ENCODE measurements at places on chromosomes 6 and 20.
A peak's percentile ranks its signal among the peaks of the same experiment; 100 is the strongest.

DNA sequence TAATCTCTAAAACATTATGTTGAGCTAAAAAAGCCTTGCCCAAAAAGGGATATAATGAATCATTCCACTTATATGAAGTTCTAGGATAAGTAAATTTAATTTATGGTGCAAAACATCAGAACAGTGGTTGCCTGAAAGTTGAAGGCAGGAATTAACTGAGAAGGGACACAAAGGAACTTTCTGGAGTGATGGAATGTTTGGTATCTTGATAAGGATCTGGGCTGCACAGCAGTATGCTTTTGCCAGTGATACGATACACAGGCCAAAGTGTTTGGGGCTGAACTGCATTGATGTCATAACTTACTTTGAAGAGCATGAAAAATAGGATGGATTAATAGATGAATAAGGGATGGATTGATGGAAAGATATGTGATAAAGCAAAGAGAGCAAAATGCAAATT is 146.1 kb upstream of the LRFN2 start:
- no peak for DNase-seq

GRCh38 chr6:106763361-106763760 is 134.0 kb downstream of the QRSL1 start:
- no peak for DNase-seq

DNA sequence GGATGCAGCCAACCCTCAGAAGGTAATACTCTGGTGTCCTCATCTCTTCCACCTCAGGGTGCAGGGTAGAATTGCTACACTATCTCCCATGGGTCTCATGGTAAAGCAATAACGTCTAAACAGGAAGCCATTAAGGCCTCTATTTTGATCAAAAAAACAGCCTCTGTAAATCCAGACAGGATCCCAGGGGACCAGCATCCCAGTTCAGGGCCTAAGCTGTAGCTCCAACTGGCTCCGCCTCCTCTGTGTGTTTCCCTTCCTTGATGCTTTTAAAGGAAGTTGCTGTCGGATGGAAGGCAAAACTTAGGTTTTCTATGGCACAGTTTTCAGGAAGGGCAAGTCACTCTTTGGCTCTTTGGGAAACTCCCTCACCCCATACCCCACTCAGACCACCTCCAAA is 222.0 kb downstream of the MAFB start:
- DNase-seq, result no peak

GRCh38 chr6:136685540-136686108 is 106.7 kb downstream of the MAP3K5 start:
- DNase-seq, result no peak

GRCh38 chr20:14337400-14338171 is at the start of gene FLRT3:
FLRT3 (minus strand) TSS chr20:14337612; CDS start chr20:14327506, 10,106 bp downstream.
- peak; percentile 90 for DNase-seq

DNA sequence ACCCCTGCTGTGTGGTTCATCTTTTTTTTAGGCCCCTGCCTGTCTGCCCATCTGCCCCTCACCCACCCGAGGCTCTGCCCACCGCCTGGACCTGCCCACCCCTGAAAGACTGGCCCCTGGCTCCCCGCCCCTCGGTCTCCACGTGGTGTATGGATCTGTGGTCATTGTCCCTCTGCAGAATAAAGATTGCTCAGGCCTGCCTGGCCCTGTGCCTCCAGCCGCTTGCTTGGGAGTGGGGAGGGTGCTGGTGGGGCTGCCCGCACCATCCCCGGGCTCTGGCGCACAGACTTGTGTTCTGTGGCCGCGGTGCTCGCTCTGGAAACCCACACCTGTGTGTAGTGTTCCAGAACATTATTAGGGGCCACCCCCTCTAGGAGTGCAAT is 1.6 kb downstream of the MAP1LC3A start:
- no peak for DNase-seq

DNA sequence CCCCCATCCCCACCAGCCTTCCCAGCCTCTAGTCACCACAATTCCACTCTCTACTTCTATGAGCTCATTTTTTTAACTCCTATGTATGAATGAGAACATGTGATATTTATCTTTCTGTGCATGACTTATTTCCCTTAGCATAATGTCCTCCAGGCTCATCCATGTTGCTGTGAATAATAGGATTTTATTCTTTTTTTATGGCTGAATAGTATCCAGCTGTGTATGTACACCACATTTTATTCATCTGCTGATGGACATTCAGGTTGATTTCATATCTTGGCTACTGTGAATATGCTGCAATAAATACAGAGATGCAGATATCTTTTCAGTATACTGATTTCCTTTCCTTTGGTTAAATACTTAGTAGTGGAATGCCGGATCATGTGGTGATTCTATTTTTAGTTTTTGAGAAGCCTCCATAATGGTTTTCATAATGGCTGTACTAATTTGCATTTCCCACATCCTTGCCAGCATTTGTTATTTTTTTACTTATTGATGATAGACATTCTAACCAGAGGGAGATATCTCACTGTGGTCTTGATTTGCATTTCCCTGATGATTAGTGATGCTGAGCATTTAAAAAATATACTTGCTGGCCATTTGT is 194.9 kb downstream of the PACRG start:
- no peak for DNase-seq

DNA sequence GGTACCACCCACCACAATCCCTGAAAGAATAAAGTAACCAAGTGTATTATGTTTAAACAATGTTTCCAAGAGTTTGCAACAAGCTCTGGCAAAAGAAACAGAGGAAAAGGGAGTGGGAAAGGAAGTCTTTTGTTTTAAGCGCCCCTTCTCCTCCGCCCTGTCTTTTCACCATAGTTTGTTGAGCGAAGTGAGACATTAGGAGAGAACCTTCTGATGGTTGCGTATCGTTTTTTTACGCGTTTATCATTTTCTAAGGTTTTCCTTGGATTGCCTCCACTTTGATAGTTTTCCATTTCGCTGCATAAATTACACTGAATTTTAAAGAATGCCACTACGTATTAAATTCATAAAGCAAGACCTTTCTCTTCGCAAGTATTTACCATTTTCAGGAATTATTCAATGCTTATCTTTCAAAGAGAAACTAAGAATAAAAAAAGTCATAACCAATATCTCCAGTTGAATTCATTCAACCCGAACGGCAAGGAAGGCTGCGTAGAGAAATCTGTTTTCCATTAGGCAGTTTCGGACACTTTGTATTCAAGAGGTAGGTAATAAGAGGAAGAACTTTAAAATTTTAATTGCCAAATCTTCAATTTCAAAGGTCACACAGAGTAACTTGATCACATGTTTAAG is 920 bp upstream of the EPHA7 start:
- DNase-seq, result no peak

GRCh38 chr6:7270320-7271204 is 42.4 kb downstream of the SSR1 start:
- no peak for DNase-seq

- DNase-seq, result no peak
Observed at GRCh38 chr6:12315292-12316081, 25.3 kb downstream of the EDN1 start.

DNA sequence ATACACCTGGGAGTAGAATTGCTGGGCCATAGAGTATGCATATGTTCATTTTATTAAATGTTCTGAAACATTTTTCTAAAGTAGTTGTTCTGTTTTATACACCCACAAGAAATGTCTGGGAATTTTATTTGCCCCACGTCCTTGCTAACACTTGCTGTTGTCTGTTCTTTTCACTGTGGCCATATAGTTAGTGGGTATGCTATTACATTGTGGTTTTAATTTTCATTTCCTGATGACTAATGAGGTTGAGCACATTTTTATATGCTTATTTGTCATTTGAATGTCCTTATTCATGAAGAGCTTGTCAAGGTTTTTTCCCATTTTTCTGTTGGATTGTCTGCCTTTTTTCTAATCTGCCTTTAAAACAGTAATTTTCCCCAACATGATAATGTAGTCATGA is 41.5 kb upstream of the TGM3 start:
- no peak for DNase-seq

DNA sequence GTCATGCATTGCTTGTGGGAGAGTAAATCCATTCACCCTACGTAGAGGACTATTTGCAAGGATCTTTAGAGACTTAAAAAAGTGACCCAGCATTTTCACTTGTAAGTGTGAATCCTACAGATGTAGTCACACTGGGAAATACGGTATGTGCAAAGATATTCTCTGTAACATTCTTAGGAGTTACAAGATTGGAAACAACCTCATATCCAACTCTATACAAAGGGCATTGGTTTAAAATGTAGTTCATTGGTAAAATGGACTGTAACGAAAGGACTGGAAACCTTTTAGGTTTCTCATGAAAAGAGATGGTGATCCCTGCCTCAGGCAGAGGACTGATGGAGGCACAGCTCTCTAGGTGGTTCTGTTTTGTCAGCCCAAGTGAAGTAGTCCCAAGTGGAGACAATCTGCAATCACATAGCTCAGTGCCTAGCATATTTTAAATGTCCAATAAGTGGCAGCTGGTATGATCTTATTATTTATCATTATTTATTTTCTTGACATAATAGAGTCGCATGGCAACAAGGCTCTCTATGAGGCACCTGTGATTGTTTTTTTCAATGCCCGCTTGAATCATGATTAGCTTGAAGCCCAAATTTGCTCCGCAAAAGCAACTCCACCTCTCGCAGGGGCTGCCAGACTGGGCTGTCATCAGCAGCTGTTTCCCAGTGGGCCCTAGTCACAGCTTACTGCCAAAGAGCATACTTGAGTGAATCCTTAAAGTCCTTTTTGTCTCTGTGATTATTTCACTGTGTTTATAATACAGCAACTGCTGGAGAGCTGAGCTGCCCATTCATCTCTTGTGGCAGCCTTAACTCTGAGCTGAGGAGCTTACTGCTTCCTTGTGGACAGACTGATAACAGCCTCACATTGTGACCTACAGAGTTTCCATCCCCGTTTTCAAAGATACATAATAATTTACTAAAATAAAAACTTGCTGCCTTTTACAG is 19.8 kb upstream of the ENPP1 start:
- DNase-seq, result no peak

DNA sequence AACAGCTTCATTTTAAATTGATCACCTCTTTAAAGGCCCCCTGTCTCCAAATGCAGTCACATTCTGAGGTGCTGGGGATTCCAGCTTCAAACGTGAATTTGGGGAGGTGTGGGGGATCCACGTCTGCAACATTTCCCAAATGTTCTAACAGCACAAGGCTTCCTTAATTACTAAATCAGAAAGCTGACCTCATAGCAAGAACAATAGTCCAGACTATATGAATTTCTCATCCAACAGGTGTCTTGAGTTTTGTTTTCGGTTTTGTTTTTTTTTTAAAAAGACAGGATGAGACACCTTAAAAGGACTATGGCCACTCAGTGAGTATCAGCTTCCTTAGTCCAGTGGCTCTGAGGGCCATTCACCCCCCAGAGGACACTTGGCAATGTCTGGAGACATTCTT is 11.5 kb downstream of the ATP9A start:
- DNase-seq, result no peak

GRCh38 chr6:31474871-31475286 is 23.1 kb upstream of the MICB start:
- DNase-seq, result no peak

DNA sequence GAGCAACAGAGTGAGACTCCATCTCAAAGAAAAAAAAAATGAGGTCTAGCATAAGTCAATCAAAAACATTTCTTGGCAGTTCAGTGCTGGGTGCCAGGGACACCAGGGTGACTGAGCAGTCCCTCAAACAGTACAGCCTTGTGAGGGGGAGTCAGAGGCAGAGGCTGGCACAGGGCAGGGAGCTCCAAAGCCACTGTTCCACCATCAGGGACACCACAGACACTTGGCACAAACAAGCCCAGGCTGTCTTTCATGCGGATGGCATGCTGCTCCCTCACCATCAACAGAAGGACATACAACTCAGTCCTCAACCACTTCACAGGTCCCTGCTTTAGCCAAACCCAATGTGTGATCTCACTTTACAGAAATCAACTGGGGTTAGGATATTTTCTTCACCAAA is 36.0 kb upstream of the GRM4 start:
- no peak for DNase-seq

- peak; percentile 74 for DNase-seq
Observed at GRCh38 chr6:47631269-47631772, 67.1 kb upstream of the ADGRF4 start.

DNA sequence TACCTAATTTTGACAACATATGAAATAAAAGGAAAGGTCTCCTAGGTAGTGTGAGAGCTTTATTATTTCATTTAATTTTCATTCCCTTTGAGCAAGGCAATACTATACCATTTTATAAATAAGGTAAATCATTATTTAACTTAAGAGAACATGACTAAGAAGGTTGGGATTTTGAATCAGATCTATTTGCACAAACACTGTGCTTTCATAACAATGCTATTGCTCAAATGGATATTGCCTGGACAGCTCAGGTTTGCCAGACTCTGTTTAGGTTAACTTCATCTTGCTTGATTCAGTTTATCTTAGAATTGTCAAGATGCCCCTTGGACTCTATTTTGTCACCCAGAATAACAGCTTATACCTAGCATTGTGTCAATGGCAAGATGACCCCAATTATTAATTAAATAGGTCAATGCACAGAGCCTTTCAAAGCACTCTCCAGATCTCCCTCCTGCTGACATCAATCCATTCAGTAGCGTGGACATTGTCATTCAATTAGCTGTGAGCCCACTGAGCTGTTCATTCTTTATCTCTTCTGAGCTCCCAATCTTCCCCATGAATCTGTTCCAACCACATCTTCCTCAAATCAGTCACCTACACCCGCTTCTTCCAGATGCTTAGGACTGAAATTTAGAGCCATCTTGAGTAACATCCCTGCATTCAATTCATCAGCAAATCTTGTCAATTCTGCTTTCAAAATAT is 42.1 kb upstream of the TMEM30A start:
- no peak for DNase-seq

- peak; percentile 96 for DNase-seq
Observed at GRCh38 chr6:26123947-26124780, 36.9 kb downstream of the HFE start.

GRCh38 chr20:61353261-61354000 is 101.4 kb downstream of the CDH4 start:
- no peak for DNase-seq

- no peak for DNase-seq
Observed at GRCh38 chr20:51029963-51030920, 7.3 kb upstream of the KCNG1 start.

GRCh38 chr6:169167581-169168301 is 85.9 kb downstream of the THBS2 start:
- no peak for DNase-seq

GRCh38 chr6:144170044-144170443 is 19.7 kb downstream of the STX11 start:
- DNase-seq, result no peak

DNA sequence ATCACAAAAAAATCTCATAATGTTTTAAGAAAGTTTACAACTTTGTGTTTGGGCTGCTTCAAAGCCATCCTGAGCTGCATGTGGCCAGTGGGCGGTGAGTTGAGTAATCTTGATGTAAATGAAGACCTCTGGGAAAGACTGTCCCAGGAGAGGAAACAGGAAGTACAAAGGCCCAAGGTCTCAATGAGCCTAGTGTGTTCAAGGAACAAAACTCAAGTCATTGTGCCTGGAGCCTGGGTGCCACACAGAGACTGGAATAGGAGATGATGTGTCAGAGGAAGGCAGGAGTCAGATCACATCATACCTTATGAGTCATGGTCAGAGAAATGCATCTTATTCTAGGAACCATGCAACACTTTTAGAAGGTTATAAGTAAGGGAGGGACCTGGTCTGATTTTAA is 51.5 kb downstream of the COL19A1 start:
- DNase-seq, result no peak
